ENCODE measurements at places on chromosomes 16 and 17.

- no peak for DNase-seq
Observed at GRCh38 chr16:53356478-53357207, 77.6 kb upstream of the RBL2 start.

DNA sequence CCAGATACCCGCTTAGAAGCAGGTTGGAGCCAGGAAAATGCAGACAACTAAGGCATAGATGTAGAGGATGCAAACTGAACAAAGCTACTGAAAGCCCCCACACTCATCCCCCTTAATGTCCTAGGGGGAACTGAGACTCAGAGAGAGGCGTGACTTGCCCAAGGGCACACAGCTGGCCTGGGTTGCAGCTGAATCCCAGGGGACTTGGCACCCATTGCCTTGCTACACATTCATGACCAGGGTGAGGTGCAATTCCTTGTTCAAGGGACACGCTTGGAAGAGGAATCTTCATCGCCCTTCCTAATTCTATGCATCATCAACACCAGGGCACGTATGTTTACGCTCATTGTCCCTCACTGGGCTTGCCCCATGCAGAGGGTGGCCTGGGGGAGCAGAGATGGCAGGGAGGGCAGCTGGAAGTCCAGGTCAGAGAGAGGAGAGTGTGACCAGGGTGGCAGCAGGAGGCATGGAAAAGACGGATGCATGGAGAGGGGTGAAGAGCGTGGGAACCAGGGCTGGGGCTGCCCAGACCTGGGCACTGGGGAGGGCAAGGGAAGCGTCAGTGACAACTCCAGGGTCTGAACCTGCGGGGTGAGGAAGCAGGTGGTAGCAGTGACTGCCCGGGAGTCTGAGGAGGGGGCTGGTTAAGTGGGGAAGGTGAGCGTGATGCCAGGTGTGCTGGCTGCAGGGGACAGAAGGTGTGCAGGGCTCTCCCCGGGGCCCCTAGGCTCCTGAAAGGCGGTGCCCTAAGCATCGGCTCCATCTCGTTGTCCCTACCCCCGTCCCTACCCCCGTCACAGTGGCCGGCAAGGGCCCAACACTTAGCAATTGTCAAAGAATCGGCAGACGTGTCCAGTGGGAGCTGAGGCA lies 267.1 kb upstream of the TNRC6C start:
- peak; percentile 36 for DNase-seq

DNA sequence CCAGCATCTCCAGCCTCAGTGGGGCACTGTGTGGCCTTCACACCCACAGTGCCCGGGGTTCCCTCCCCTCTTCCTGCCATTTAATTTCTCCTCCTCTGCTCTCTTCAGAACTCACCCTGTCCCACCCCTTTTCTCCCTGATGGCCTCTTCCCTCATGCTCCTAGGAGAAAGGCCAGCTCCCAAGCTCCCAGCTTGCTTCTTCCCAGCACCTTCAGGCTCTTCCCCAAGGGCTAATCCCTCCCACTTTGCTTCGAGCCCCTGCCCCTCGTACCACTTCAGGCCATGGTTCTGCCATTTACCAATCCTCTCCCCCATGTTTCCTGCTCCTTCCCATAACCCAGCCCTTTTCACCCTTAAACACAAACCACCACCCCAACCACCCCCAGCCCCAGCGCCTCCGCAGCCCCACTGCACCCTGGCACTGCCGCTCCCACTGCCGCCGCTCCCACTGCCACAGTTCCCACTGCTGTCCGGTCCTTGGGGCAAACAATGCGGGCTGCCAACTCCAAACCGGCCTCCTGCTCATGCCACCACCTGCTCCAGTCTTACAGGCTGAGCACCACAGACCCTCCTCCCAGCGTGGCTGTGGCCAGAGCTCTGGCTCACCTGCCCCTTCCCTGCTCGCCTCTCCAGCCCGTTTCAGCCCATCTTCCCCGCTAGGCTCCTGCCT lies 28.6 kb downstream of the ADAM11 start:
- DNase-seq = no peak

GRCh38 chr16:1323296-1324239 lies 9.9 kb upstream of the BAIAP3 start:
- DNase-seq = no peak

GRCh38 chr17:673200-673681 lies 41.4 kb downstream of the VPS53 start:
- DNase-seq = no peak

Measured in right atrium auricular region (tissue), 2 donors.